Right cardiac atrium (tissue), 5 donors: ENCODE measurements at places on chromosomes 7 and 10. TPM values are rescaled to one million over a fixed set of nuclear protein-coding genes. Genes with fewer than 3 reads are reported as not detected.

DNA sequence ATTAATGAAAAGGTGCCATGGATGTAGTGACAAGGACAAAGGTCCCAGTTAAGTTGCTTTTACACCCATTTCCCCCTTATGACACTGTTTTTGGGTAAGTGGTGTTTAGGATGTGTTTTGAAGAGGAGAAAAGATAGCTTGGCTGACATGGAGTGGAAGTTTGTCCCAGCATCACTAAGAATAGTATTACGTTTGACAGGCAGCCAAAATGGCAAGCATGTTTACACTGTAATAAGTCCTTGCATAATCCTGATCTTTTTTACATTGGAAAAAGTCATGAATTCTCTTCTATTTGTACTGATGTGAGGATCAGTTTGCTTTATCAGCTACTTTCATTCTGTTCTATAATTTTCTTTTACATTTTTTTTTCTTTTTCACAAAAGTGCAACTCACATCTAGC is 137.8 kb downstream of the CHRM2 start:
- no peak for DNase-seq

- no peak for DNase-seq
Measured at GRCh38 chr10:55550236-55550635, 749.2 kb upstream of the PCDH15 start.

Gene HOXA1
- not detected for total RNA-seq

Gene MYOZ1
- 101 TPM for total RNA-seq

DNA sequence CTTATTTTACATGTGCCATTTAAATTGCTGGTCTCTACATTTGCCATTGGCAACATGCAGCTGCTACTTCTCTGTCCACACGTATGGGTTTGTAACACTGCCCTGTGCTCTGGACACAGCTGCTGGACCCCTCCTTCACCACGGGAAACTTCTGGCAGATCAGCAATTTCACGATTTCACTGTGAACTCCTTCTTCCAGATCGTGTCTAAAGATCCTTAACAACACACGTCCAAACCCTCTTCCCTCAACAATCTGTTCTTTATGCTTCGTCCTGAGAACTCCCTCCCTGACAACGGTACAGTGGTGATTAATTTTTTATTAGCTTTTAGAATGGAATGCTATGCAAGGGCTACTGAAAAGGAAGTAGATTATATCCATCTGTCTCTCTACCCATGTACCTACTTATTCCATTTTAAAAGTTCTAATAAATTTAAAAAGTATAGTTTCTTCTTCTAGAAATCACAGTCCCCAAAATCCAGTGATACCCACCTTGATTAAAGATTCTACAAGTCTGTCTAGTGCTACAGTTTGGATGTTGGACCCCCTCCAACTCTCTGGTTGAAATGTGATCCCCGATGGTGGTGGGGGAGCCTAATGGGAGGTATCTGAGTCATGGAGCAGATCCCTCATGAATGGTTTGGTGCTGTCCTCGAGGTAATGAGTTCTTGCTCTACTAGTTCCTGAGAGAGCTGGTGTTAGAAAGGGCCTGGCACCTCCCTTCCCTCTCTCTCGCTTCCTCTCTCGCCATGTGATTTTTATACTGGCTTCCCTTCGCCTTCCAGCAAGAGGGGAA is 81.0 kb downstream of the KIAA1549 start:
- no peak for DNase-seq

DNA sequence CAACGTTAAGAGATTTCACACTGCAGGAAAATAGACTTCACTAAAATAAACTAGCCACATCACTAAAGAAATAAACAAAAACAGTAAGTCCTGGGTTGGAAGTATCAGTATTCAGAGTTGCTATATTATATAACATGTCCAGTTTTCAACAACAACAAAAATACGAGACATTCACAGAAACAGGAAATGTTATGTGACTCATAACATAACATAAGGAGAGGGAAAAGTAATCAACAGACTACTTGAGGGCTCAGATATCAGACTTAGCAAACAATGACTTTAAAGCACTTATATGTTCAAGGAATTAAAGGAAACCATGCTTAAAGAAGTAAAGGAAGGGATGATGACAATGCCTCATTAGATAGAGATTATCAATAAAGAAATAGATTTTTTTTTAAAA is 73.5 kb upstream of the MKLN1 start:
- DNase-seq: no peak

DNA sequence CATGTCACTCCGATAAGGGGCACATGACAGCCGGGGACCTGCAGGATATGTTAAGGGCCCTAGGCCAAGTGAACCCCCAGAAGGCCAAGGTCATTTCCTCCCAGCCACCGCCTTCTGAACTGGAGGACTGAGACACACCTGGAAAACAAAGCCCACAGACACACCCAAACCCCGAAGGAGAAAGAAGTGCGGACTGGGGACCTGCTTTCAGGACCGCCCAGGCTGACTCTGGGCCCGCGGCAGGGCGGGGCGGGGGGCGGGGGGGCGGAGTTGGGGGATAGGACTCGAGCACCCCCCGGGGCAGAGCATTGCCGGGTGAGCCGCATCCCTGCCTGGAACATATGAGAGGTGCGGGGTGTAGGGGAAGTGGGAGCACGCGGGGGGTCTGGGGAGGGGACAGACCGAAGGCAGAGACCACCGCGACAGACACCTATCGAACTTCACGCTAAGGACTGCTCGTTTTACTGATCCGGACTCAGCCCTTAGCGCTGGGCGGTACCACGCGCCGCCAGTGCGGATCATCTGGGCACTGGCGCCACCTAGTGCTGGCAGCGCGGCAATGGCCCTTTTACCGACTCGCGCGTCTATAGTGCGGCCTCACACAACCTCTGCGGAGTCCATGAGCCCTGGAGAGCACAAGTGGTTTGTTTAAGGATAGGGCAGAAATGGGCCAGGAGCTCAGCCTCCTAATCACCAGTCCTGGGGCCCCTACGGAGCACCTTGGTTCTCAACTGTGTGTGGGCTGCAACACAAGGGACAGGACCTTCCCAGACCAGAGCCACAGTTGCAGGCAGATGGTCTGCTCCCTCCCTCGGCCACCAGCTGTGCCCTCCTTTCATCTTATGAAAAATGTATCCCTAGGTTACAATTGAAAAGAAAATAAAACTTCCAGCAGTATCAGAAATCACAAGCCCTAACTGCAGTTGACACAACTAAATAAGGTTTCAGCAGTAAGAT is 157.6 kb downstream of the HERPUD2 start:
- DNase-seq: peak; percentile 94

- DNase-seq: no peak
Measured at GRCh38 chr7:20298486-20298901, 32.2 kb upstream of the ITGB8 start.

GRCh38 chr7:92569137-92569536 is 21.1 kb downstream of the FAM133B start:
- DNase-seq: no peak

- no peak for DNase-seq
Measured at GRCh38 chr10:122845783-122846332, at the start of gene CUZD1. Gene CUZD1, minus strand, starts transcription at chr10:122845857. Its CDS starts 14 bp downstream, at chr10:122845843.

Gene XRCC2
- 0.22 TPM for total RNA-seq

Gene SYPL1
- 76.8 TPM for total RNA-seq

Gene NPFFR1
- total RNA-seq: not detected

DNA sequence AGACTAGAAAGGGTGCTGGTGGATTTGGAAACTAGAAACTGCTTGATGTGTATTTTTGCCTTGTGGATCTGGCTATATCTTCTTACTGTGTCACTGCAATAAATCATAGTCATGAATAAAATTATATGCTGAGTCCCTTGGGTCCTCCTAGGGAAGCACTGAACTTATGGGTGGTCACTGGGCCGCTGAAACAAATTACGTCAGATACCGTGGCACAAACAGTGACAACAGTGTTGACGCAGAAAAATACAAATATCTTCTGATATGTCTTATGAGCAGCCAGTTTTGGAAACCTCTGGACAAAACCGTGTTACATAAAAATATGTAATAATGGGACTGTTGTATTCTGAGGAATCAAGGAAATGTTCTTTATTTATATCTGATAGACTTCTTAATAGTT is 260.1 kb upstream of the SORCS1 start:
- DNase-seq: no peak

Gene PDZD7
- 0.33 TPM for total RNA-seq

DNA sequence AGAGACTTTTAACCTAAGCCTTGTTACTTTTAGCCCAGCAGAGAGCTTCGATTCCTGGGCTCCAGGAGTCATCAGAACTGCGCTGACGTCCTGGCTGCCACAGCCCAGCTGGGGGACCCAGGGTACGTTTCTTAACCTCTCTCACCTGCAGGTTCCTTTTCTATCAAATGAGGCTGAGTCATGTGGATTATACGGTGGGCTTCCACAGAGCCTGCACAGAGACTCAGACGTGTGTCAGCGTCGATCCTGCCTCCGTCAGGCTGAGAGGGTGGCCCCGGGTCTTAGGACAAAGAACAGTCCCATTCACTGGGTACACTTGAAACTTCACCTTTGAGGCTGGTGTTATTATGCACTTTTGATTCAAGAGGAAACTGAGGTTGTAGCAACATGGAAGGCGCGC is 100.7 kb upstream of the FGFR2 start:
- no peak for DNase-seq

DNA sequence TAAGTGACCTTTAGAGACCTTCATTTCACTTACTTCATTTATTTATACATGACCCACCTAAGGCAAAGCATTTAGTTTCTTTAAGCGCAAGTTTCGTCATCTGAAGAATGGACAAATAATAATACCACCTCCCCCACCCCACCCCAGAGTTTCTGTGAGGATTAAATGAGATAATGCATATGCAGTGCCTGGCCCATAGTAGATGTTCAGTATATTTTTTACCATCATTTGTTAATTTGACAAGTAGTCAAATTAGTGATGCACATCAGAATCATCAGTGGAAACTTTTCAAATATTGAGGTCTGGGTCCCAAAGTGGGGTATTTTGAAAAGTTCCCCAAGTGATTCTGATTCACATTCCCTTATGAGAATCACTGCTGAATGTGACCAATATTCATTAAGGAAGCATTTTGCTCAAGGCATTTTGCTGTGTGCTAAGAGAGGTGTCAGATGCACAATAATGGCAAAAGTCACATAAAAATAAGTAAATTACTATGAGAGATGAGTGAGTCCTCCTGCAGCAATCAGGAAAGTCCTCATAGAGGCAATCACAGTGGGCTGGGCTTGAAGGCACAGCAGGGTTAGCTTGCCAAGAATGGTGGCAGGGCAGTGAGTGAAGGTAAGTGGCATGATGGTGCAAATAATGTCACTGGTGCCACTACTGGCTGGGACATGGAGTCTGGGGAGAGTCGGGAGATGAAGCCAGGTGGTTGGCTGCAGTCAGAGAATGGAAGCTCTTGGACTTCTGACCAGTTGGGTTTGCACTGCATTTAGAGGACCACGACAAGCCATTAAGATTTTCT is 244.1 kb downstream of the PTEN start:
- no peak for DNase-seq

Gene PLCE1
- total RNA-seq: 12.4 TPM

Gene ANXA8
- 1.3 TPM for total RNA-seq

Gene SYNPO2L
- 202 TPM for total RNA-seq

GRCh38 chr10:123804716-123805115 is 86.9 kb downstream of the CPXM2 start:
- no peak for DNase-seq

GRCh38 chr7:47780555-47780954 is 167.7 kb downstream of the PKD1L1 start:
- DNase-seq: no peak

DNA sequence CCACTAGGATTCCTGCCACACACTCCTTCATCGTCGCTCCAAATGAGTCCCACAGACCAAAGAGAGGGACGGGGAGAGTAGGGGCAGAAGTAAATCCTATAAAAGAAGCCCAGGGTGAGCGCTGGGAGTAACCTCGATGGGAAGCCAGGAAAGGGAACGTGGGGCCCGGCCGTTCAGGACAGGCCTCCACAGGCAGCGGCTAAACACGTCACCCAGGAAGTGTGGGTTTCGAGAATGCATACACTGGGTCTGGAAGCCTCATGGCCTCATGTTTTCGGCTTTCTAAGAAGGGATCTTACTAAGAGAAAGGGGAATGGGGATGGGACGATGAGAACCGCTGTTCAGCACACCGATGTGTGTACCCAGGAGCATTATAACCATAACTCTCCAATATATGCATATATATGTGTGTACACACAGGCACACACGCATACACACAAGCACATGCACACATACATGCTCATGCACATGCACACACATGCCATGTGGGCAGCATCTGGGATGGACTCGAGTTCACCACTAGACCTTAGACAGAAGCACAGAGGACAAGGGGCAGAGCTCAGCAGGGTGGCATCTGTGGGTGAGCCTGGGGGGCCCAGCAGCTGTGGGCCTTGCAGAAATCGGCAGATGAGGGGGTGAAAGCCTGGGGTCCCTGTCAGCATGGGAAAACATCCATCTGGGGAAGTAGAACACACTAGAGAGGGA is 14.8 kb upstream of the CNPY1 start:
- DNase-seq: no peak
